ENCODE measurements at places on chromosomes 1 and 21.

GRCh38 chr1:81183051-81183450 lies 617.7 kb upstream of the ADGRL2 start:
- no peak for DNase-seq

DNA sequence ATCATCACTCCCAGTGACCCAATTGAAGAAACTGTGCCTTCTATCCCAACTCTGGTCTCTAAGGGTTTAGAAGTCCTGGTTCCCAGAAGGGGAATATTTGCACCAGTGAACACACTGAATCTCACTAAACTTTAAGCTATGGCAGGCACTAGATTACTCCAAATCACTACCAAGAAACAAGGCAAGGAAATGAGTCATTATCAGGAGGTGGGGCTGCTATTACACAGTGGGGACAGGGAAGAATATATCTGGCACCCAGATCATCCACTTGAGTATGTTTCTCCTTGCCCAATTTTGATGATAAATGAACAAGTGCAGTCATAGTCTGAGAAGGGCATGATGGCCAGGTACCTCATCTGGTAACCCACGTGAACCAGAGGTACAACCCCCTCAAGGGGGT lies 7.0 kb downstream of the MRPL9 start:
- DNase-seq = peak; percentile 51

DNA sequence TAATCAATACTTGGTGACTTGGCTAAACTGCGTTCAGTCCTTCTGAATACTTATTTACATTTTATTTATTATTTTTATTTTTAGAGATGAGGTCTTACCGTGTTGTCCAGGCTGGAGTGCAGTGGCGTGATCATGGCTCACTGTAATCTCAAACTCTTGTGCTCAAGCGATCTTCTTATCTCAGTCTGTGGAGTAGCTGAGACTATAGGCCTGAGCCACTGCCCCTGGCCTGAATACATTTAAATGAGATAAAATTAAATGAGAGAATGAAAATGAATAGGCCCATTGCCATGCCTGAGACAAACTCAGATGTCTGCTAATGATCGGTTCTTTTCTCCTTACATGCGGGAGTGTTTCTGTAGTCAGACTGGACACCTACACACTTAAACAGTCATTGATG lies 86.0 kb downstream of the GALNT2 start:
- DNase-seq = no peak

DNA sequence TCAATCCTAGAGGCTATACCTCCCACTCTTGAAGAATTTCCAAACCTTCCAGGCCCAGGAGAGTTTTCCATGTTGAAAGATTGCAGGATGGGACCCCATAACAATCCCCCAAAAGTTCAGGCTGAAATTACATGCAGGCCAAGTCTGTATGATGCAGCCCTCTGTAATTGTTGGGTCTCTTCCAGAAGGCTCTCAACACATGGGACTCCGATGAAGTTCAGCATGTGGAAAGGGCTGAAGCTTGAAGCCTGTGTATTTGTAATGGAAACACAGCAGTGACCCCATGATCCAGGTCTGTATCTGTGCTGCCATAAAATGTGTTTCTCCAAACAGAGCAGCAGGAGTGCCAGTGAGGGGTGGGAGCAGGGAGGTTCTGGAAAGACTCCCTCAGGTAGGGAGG lies 202.5 kb upstream of the LYPLAL1 start:
- peak; percentile 3 for DNase-seq

DNA sequence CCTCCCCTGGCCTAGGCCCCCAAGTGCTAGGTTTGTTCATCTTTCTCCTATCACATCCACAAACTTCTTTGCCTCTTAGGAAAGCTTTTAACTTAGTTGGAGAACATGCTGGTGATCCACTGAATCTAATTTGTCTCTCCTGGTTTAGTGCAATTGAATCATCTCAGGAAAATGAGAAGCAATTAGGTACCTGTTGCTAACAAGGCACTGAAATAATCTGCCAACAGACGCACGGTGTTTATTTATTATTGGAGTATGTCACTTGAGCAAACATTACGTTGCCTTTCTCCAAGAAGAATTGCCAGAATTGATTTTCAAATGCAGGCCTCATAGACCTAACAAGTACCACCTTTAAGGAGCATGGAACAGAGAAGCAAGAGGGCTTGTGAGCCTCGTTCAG lies 309.4 kb downstream of the NFIA start:
- DNase-seq = no peak

DNA sequence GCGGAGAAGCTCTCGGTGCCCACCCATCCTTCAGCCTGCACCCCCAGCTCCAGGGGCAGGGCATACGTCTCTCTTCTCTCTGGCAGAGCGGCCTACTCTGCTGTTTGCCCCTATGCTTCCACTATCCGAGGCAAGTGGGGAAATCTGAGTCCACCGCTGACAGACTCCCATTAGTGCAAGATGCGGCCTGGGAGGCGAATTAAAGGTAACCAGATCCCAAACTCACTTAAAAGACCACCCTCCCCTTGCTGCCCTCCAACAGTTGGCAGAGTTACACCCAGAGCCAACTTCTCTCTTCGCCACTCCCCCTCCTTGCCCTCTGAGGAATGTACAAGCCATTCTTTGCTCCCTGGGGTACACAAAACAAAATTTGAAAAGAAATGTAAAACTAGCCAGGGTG lies 6.4 kb downstream of the FOXD3 start:
- no peak for DNase-seq

- DNase-seq = no peak
Measured at GRCh38 chr1:154081386-154082126, 73.3 kb downstream of the NUP210L start.

Data from EH (cell line).